ENCODE measurements at places on chromosomes 5 and 9.

DNA sequence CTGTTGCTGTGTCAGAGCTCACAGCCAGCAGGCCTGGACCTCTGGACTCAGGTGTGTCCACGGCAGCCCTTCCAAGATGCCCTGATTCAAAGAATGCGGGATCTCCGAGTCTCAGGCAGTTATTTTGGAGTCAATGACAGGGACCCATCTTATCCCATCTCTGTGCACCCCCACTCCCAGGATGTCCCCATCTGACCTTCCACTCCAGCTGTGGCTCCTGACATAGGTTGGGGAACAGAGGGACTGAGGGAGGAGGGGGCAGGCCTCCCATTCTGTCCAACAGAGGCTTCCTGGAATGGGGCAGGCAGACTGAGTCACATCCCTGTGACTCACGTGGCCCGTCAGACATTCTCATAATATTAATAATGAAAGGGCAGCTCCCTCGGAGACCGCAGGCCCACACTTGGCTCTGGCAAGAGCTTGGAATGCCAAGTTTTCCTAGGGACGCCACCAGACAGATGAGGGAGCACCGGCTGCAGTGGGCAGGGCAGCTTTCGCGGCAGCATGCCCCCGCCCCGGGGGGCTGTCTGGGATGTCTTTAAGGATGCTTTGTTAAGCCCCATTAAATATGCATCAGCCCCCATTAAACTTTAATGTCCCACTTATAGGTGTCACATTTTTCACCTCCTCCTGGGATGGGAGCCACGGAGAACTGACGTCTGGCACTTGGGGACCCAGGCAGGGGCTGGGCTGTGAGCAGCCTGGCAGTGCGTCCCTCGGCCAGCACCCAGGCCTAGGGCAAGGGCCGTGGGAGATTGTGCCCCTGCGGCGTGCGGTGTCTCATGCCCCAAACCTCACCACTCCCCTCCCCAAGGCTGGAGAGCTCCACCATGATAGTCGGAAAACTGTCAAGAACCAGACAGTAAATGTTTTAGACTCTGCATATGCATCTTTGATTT lies 23.6 kb upstream of the FIBCD1 start:
- DNase-seq = no peak

GRCh38 chr9:109865521-109865920 lies 85.5 kb downstream of the PALM2AKAP2 start:
- no peak for DNase-seq

DNA sequence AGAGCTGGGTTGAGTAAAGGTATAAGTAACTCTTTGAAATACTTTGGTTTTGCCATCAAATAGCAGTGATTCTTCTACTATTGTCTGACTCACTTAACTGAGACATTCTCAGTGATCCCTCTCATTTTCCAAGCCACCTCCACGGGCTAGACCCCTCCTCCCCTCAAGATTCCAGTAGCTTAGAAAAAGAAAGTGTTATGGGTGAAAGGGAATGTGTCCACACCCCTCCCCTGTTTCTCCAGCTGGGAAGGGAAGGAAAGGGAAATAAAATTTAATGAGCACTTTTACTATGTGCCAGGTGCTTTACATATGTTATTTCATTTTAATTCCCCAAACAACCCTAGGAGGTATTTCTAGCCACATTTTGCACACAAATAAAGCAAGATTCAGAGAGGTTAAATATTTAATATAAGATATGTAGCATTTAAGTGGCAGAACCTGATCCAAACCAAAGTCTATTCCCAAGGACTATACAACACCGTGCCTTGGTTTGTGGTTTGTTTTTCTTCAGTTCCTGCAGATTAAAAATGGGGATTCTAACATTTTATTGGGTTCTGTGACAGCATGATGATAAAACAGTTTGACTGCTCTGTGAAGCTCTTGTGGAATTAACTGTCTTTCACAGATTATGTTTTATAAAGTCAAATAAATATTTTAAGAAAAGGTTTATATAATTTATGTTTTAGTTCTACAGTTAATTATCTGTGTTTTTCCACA lies 135.9 kb downstream of the ZSWIM6 start:
- no peak for DNase-seq

- DNase-seq = no peak
Observed at GRCh38 chr5:178546675-178547033, 43.5 kb downstream of the COL23A1 start.

- DNase-seq = peak; percentile 98
Observed at GRCh38 chr9:132546148-132547051, 36.0 kb upstream of the BARHL1 start.

DNA sequence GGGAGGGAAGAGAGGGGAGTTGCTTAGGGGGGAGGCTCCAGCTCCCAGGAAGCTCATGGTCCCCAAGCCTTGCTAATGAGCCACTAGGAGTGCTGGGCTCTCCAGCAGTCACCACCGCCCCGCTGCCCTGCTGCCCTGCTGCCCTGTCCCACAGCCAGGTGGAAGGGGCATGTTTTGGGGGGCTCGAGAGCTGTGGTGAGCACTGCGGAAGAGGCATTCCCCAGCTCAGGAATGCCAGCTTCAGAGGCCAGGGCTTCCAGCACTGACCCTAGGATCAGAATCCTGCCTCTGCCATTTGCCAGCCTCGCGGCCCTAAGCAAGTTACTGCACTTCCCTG lies 16.9 kb downstream of the SLC6A7 start:
- no peak for DNase-seq

GRCh38 chr5:13350767-13351166 lies 593.7 kb downstream of the DNAH5 start:
- no peak for DNase-seq

DNA sequence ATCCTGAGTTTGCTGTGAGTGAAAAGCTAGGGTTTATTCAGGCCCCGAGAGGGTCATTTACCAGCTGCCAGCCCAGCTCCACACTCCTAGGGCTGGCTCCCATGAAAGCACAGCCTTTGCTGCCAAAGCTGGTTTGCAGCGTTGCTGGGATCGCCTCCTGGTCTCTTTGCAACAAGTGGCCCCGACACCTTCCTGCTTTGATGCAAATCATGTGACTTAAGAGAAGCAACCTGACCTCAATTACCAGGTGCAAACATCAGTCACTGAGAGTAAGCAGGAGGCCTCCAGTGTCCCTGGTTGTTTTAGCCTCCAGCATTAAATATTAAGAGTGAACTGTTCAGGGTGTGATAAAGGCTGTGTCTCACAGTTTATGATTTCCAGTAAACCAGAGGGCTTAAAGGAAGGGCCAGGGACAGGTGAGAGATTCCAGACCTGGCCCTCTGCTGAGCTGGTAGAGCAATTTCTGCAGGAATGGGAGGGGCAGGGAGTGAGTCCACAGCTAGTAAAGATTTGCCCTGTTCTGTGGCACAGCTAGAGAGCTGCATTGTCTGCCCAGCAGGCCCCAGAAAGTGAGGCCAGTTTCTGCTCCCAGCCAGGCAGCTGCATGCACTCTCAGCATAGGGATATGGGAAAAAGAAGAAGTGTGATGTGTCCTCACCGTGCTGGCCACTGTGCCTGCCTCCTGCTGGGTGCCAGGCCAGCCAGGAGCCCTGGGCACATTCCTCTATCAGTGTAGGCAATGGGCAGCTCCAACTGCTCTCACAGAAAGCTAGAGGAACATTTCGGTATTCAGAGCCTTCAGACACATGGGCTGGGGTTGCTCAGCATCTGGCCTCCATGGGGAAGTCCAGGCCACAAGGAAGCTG lies 58.0 kb downstream of the SLC22A5 start:
- peak; percentile 80 for DNase-seq
